ENCODE measurements at places on chromosomes 7 and 10.

- DNase-seq: no peak
Measured at GRCh38 chr10:62024026-62024701, 122.7 kb downstream of the ARID5B start.

DNA sequence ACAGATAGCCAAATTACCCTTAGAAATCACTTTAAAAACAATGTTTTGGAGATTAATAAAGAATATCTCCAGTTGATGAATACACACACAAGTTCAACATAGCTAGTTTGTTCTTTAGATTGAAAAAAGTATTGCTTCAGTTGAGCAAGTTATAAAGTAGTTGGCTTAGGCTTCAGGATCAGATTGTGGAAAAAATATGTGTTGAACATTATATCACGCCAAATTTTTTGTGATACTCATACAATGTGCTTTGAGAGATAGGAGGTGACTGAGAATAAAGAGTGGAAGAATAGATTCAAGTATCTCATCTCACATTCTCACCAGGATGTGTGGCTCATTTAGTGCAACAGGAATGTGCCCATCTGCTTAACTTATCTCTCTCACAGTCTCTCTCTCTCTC lies 553.3 kb downstream of the HTR7 start:
- DNase-seq: no peak

DNA sequence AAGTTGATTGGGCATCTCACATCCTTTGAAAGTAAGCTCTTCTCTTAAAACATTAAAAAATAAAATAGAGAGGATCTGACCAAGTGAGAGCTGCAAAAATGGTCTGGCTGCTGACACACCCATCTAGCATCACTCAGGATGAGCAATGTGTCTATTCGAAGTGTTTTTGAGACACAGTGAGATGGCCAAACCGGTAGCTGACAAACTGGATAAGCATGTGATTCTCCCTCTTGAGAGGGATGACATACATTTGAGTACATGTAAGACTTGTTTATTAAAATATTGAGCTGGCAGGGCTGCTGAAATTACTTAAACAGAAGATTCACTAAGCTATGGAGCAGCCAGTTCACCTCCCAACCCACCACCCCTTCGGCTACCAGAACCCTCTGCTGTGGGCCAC lies 333.9 kb downstream of the ADRA2A start:
- no peak for DNase-seq

DNA sequence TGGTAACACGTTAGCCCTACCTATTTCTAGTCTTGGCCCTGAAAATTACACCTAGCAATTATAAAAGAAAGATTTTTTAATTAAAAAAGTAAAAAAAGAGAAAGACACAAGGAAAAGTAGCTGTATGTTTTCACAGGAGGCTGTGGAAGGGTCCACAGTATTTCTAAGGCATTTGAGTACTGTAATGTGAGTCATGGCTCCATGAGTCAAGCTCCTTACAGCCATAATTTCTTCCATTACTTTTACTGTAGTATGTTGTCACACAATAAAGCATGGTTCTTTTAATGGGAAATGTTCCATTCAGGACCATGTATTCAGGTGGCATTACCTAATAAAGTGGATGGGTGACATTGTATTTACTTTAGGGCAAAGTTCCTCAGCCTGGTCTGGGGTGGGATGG lies 113.4 kb downstream of the GPR37 start:
- DNase-seq: no peak

DNA sequence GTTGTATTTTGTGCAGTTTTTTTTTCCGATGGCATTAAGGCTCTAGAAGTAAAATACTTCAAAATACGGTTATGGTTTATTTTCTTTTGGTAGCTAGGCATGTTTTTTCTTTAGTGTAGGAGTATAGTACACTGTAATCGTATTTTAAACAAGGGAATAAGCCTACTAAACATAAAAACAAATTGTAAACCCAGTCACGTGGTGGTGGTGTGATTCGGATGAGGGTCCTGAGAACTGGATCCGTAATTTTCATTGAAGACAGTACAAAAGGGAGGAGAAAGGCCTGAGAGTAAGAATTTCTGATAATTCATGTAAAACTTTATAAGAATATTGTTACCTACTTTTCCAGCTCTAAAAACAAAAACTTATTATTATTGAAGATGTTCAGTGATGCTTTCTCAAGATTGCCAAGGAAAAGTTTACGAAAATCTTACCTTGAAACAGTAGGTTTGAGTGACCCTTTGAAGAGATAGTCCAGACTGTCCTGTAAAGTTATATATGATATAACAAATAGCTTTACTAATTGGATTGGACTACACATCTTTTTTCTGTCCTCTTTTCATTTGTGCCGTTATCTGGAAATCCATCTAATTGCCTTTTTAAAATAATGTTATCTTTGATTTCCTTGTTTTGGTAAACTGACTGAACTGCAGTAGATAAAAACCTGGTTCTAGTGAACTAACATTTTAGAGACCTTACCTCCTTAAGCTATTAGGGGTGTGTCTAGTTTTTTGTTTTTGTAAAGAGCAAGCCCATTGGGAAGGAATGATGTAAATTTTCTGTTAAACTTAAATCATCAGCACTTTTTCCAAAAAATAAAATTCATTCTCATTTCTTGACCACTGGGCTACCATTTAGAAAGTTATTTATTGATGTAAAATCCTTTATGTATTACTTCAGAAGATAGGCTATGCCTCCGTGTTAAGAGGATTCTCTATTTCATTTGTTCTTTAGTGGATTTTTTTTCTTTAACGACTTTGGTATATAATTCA lies 1.0 kb upstream of the PBLD start:
- DNase-seq: no peak

- DNase-seq: no peak
Measured at GRCh38 chr10:132960631-132961419, 18.5 kb upstream of the CFAP46 start.

- DNase-seq: no peak
Measured at GRCh38 chr10:43361547-43362190, 9.8 kb upstream of the FXYD4 start.

DNA sequence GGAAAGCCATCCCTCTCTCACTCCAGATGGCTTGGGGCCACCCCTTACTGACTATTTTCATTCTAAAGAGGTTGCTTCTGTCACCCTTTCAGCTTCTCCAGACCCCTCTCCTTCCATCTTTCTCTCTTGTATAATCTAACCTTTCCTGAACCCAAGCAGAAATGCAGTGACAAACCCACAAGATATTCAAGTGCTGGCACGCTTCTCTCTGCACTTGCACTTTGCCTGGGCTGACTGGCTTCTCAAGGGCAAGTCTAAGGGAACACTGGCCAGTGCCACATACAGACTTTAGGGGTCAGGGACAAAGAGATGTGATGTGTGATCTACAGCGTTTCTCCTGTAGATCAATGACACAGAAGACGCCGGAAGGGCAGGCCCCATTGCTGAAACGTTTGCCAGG lies 150.4 kb upstream of the LANCL2 start:
- DNase-seq: no peak

DNA sequence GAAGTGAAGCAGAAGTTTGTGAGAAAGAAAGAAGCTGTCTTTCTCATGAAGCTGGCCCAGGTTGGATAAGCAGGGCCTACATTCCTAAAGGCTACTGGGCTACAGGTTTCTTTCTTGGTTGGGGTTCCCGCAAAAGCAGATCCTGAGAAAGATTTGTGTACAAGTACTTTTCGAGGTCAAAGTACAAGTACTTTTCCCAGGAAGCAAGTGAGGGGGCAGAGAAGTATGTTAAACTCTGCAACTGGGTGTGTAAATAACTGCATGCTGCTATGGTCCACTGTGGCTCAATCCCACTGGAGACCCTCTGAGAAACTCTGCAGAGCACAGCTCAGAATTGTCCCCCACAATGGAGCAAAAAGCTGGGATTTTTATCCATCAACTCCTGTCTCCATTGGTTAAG lies 28.7 kb downstream of the LSM5 start:
- no peak for DNase-seq

- no peak for DNase-seq
Measured at GRCh38 chr7:6290319-6290741, 17.9 kb upstream of the CYTH3 start.

DNA sequence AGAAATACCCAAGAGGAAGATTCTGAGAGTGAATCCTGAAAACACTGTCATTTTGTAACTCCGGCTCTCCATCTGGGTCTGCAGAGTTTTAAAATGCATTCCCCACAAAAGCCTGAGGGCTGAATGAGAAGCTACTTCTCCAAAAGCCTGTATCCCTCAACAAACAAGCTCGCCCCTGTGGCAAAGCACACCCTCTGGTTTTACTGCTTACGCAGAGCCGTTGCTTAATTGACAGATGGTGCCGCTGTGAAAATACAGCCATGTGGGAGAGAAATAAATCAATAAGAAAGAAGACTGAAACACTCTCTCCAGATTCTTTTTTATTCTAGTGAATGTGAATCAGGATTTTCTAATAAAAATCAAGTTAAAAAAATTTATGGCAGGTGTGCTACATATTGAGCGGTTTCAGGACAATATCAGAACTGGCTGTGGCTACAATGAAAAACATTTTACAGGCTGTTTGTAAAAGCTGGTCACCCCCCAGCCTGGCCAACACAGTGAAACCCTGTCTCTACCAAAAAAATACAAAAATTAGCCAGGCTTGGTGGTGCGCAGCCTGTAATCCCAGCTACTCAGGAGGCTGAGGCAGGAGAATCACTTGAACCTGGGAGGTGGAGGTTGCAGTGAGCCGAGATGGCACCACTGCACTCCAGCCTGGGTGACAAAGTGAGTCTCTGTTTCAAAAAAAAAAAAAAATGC lies 32.5 kb downstream of the C7orf33 start:
- DNase-seq: peak; percentile 65

DNA sequence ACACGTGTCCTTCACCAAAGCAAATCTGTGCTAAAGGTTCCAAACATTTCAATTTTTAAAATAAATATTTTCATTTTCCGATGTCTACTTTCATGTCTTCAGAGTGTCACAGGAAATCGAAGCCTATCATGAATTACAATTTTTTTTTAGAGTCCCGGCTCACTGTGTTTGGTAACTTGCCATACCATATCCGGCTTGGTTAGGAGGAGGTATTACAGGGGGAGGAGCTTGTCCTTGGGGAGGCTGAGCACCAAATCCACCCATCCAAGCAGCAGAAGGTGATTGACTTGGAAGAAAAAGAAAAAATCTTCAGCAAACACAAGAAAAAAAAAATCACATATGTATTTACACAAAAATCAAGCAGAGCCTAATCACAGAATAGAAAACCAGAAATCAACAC lies 21.3 kb downstream of the TIAL1 start:
- DNase-seq: no peak

DNA sequence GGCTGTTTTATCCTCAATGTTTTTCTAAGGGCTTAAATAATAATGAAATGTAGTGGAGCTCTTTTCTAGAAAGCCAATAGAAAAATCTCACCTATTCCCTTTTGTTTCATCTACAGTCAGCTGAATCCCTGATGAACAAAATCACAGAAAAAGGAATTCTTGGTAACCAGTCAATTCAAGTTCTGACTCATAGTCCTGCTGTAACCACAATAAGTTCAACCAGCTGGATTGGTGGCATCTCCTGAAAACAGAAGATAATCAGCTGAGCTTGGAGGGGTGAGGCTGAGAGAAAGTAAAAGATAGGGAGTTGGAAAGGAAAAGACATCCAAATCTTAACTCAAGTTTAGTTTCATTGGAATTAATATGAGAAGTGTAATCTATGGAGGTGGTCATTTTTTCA lies 772.1 kb downstream of the CCSER2 start:
- no peak for DNase-seq

- no peak for DNase-seq
Measured at GRCh38 chr7:154336295-154336694, 284.1 kb downstream of the DPP6 start.

GRCh38 chr7:8444468-8444769 lies 11.0 kb downstream of the NXPH1 start:
- DNase-seq: no peak

- DNase-seq: no peak
Measured at GRCh38 chr10:106296750-106297392, 867.6 kb downstream of the SORCS1 start.

GRCh38 chr10:126663328-126663727 lies 7.2 kb downstream of the C10orf90 start:
- DNase-seq: no peak

DNA sequence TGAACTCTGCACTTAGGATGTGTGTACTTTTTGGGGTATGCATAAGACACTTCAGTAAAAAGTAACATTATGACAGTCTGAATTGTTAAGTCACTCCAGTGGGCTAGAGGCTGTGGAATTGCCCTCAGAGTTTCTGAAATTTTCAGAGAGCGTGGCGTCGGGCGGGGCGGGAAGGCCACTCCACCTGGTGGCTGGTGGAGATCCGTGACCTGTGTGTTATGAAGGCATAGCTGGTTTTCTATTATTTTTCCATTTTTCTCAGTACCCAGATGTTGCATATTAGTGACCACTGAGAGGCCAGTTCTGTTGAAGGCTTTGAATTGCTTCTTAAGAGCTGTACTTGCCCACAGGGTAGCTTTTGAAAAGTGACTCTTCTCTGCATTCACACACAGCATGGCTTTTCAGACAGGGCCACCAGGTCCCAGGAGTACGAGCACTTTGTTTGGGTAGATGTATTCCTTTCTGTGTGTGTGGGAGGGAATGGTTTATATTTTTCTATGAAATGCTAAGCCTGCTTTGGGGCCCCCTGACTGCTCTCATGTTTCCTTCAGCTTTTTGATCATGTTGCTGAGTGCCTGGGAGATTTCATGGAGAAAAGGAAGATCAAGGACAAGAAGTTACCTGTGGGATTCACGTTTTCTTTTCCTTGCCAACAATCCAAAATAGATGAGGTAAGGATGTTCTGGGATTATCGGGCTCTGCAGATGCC lies 52.3 kb downstream of the TACR2 start:
- no peak for DNase-seq

DNA sequence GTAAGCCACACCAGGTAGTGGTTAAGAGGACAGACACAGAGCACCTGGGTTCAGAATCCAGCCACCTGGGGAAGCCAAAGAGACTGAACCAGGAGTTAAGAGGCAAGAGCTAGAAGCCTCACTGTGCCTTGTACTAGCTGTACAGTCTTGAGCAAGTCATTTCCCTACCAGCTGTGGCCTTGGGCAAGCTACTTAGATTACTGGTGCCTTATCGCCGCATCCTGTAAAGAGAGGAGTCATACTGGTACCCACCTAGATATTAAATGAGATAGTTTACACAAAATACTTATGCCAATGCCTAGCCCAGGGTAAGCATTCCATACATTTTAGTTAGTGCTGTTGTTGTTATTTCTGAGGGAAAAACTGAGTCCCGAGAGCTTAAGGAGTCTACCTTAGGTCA lies 47.7 kb downstream of the HABP2 start:
- no peak for DNase-seq

GRCh38 chr10:33600381-33600780 lies 265.9 kb upstream of the NRP1 start:
- no peak for DNase-seq

GRCh38 chr7:47451851-47452205 lies 130.1 kb downstream of the TNS3 start:
- DNase-seq: no peak

Measured in NCI-H345 (cell line).